Pulmonary artery endothelial cell (primary cell): ENCODE measurements at places on chromosomes 7 and 10. TPM values are rescaled to one million over a fixed set of nuclear protein-coding genes. Genes with fewer than 3 reads are reported as not detected.

Gene ATP5F1C
- 308 and 315 TPM in 2 replicates for total RNA-seq

DNA sequence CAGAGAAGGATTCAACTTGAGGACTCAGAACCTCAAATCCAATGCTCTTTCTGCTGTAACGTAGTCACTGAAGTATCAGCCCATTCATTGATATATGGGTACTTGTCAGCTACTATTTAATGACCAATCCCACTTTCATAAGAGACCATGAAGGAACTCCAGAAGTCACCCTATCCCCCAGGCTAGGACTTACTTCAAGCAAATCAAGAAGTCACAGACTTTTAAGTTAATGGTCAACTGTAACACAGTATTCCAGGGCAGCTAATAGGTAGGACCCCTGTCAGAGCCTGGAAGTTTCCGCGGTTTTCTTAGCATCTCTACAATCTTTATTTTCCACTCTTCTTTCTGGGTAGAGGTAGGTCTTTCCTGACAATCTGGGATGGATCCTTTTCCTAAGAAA lies 269.9 kb downstream of the POU6F2 start:
- no peak for DNase-seq

DNA sequence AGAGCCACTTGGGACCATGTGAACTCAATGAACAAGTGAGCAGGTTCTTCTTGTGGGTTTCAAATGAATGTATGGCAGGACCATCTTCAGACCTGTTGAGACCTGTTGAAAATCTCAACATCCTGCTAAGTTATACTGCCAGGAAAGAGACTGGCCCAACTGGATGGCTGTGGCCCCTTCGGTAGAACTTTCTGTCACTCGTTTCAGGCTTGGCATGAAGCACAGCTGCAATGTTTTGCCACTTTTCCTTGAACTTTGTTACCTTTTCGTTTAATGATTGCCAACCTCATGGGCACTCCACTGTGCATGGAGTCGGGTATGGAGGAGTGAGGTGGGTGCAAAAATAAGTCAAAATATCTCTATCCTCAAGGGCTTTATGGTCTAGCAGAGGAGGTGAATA lies 36.7 kb upstream of the SLC35B4 start:
- no peak for DNase-seq

Gene INA
- 0.13 and 0.18 TPM in 2 replicates for total RNA-seq

DNA sequence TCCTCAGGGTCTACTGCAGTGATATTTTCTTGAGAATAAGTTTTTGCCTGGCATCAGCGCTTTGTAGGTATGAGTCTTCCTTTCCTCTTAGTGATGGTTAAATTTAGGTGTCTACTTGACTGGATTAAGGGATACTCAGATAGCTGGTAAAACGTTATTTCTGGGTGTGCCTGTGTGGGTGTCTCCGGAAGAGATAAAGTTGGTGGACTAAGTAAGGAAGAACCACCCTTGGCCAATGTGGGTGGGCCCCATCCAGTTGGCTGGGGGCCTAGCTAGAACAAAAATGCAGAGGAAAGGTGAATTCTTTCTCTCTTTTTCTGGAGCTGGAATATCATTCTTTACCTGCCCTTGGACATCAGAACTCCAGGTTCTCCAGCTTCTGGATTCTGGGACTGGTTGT lies 138.8 kb downstream of the ADCYAP1R1 start:
- no peak for DNase-seq

Gene OR2F2
- not detected in 2 replicates for total RNA-seq
